ENCODE measurements at places on chromosomes 1 and 21. TPM values are rescaled to one million over a fixed set of nuclear protein-coding genes. Genes with fewer than 3 reads are reported as not detected.

- no peaks in the 10 kb centered on the region for H3K36me3 ChIP-seq
- H3K4me1 ChIP-seq, result no peaks in the 10 kb centered on the region
- no peaks in the 10 kb centered on the region for H3K27me3 ChIP-seq
- no peak overlapping the region for H3K4me3 ChIP-seq
Measured at GRCh38 chr1:181417915-181418314, 65.4 kb upstream of the CACNA1E start.

GRCh38 chr1:7658099-7658498 lies 113.0 kb upstream of the VAMP3 start:
- DNase-seq, result no peak
- H3K4me3 ChIP-seq, result no peak overlapping the region
- H3K4me1 ChIP-seq, result no peaks in the 10 kb centered on the region
- H3K27ac ChIP-seq, result no peak overlapping the region
- no peaks in the 10 kb centered on the region for H3K36me3 ChIP-seq

SEMA6C gene
- total RNA-seq, result 0.91 TPM

KIAA0040 gene
- 22.7 TPM for total RNA-seq
